ENCODE measurements at places on chromosomes 5 and 9.

DNA sequence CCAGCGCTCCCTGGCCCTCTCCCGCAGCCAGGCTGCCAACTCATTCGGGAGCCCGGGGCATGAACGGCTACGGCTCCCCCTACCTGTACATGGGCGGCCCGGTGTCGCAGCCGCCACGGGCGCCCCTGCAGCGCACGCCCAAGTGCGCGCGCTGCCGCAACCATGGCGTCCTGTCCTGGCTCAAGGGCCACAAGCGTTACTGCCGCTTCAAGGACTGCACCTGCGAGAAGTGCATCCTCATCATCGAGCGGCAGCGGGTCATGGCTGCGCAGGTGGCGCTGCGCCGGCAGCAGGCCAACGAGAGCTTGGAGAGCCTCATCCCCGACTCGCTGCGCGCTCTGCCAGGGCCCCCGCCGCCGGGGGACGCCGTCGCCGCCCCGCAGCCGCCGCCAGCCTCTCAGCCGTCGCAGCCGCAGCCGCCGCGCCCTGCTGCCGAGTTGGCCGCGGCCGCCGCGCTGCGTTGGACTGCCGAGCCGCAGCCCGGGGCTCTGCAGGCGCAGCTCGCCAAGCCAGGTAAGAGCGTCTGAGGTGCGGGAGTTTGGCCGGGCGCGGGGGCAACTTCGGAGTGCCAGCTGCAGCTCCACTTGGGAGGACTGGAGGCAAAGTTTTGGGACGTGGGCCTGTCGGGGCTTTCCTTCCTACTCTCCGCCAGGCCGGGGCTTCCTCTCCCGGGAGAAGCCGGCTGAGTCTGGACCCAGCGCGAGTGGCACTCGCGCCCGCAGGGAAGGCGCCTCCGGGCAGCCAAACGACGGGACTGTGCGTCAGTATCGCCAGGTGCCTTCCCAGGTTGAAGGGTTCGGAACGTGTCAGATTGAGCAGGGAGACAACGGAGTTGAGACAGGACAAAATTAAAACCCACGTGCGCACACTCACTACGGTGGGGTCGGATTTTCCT, 735 bp downstream of the DMRT3 start:
- no peak for DNase-seq

- no peak for DNase-seq
Measured at GRCh38 chr9:91857291-91858212, 92.5 kb downstream of the ROR2 start.

DNA sequence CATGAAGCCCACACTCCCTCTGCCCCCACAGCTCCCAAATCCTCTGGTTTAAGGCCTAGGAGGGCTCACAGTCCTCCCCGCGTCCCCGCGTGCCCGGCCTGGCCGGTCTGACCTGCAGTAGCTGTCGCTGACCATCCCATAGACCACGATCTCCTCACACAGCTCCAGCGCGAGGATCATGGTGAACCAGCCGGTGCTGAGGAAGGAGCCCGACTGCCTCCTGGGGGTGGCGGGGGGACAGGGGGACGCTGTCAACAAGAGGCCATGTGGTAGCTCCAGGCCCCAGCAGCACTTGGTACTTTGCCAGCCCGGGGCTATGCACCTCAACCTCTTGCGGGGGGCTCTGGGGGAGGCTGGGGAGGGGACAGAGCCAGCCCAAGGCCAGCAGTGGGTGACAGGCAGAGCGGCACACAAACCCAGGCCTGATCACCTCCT, 7.0 kb downstream of the ST6GALNAC4 start:
- no peak for DNase-seq

- DNase-seq = no peak
Measured at GRCh38 chr5:59905188-59905587, 11.7 kb upstream of the PDE4D start.

DNA sequence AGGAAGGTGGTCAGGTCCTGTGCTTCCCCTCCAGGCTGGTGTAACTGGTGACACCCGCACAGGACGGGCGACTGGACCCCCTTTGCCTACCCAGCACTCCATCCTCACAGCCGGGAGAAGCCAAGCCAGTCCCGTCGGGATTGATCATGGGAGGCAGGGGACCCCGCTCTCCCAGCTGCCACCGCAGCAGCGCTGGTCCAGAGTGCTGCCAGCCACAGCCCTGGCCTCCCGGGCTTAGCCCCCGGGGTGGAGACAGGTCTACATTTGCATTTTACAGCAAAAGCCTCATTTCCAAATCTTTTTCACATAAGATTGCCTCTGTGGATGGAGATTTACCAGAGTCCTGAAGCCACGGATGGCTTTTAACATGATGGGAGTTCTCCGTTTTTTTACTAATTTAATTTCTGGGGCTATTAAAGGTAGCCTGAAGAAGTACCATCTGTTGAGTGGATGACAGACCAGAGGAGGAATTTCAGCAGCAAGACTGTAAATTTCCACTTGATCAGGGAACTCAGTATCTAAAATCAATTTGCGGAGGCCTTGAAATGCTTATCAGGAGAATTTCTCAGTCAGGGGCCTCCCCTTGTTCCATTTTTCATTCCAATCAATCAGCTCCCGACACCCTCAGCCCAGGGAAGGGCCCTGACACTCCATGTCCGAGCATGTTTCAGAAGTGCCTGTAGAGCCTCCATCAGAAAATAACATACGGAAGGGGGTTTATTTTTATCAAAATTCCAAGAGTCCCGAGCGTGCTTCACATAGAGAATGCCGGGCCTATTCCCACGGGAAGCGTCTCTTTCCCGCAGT, 80.6 kb downstream of the OLFM1 start:
- DNase-seq = no peak

GRCh38 chr5:154421868-154422267, 23.9 kb upstream of the SAP30L start:
- DNase-seq = peak; percentile 8

- no peak for DNase-seq
Measured at GRCh38 chr5:169281625-169282024, 19.3 kb downstream of the SLIT3 start.

- DNase-seq = no peak
Measured at GRCh38 chr9:119221276-119221675, 148.0 kb downstream of the BRINP1 start.

DNA sequence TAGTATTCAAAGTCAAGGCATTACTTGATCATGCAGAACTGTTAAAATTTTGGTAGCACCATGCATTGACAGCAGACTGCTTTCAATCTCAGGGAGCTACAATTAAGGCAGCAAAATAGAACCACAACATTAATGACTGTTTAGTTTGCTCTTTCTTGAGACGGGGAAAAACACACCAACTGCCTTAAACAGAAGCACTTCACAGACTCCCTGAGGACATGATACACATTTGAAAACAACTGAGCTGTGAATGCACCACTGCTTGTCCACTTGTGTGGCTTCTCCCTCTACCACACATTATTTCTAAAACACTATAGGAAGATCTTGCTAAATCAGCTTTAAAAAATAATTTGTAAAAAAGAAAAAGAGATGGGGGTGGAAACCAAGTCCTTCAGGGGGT, 79.6 kb upstream of the MAST4 start:
- DNase-seq = no peak

GRCh38 chr9:87663556-87663955, 62.4 kb upstream of the CTSL start:
- no peak for DNase-seq

DNA sequence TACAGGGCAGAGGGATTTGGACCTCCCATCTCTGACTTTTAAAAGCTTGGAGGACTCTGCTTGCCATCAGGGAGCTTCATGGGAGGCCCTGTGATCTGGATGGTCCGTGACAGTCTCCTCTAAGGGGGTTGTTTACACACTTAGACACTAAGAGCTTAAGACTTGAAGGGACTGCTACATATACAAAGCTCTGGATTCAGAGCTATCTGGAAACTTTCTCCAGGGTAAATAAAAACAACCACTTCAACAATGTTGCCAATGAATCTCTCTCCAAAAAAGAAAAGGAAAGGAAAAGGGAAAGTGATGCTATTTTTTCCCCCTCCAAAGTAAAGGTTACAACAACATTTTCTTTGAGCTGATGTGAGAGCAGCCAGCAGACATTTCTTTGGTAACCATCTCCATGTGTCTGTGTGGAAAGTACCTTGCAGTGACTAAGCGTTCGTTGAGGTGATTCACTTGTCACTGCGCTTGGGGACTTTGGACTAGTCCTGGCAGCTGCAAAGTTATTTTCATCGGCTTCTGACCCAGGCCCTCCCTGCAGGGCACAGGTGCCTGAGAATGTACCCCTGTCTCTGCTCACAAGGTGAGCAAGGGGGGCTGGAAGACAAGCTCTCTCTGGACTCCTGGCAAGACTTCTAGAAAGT, 262.1 kb upstream of the KLF4 start:
- DNase-seq = peak; percentile 94

DNA sequence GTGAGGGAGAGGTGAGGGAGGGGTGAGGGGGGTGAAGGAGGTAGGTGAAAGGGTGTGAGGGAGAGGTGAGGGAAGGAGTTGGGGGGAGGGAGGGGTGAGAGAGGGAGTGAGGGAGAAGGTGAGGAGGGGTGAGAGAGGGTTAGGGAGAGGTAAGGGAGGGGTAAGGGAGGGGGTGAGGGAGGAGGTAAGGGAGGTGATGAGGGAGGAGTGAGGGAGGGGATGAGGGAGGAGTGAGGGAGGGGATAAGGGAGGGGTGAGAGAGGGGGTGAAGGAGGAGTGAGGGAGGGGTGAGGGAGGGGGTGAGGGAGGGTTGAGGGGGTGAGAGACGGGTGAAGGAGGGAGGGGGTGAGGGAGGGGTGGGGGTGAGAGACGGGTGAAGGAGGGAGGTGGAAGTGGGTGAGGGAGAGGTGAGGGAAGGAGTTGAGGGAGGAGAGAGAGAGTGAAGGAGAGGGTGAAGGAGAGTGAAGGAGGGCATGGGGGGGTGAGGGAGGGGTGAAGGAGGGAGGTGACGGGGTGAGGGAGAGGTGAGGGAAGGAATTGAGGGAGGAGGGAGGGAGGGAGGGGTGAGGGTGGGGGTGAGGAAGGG, 18.5 kb downstream of the NINJ1 start:
- DNase-seq = peak; percentile 25

DNA sequence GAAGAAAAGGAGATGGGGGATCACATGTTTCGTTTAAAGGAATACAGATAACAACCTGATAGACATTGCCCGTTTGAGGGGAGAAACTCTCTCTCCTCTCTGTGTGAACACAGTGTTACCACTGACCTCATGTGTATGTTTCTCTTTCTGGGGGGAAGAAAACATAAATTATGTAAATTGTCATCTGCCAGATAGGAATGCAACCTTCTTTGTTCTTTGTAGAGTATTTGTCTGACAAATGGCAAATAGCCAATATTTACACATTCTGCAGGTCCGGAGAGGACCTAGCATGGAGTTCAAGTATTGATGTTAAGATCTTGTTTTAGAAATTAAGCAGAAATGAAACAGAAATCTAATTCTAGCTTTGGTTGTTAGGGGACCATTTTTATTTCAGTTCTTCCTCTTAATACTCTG, 276.3 kb downstream of the SAXO1 start:
- no peak for DNase-seq

Data from inflammatory macrophage treated with lipopolysaccharide for 4 hours (primary cell).